ENCODE measurements at places on chromosomes 6 and 20.

GRCh38 chr6:81689580-81689979 is 62.9 kb downstream of the TENT5A start:
- no peak for DNase-seq

GRCh38 chr20:63578224-63579016 is 4.4 kb upstream of the HELZ2 start:
- DNase-seq: no peak

GRCh38 chr6:2485116-2485515 is 239.7 kb upstream of the GMDS start:
- no peak for DNase-seq

DNA sequence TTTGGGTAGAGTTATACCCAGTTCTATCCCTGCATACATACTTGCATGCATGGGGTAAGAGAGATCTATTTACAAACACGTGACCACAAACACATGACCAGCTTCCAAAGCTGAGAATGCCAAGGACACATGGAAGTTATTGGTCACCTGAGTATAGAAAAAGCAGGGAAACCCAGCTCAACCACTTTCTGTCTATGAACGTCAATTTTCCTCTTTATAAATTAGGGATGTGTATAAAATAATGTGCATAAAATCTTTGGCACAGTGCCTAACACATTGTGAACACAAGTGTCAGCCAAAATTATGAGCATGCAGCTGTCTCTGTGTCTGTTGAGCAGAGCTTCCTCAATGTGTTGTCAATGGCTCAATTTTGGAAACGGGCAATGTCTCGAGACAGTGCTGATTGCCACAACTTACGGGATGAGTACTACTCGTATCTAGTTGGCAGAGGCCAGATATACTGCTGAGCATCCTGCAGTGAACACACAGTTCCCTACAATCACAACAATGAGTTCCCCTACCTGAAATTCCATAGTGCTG is 44.9 kb downstream of the TPD52L1 start:
- no peak for DNase-seq

DNA sequence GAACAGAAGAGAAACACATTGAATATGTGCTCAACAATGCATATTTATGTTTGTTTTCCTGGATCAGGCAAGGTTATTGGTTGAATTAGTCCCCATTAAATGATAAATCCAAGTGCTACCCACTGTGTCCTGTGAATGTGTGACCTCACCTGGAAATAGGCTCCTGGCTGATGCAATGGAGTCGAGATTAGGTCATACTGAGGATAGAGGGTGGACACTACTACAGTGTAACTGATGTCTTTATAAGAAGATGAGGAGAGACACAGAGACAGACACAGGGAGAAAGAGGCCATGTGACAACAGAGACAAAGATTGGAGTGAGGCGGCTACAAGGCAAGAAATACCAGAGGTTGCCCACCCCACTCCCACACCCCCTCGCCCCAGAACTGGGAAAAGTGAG is 559.3 kb downstream of the C6orf118 start:
- no peak for DNase-seq

DNA sequence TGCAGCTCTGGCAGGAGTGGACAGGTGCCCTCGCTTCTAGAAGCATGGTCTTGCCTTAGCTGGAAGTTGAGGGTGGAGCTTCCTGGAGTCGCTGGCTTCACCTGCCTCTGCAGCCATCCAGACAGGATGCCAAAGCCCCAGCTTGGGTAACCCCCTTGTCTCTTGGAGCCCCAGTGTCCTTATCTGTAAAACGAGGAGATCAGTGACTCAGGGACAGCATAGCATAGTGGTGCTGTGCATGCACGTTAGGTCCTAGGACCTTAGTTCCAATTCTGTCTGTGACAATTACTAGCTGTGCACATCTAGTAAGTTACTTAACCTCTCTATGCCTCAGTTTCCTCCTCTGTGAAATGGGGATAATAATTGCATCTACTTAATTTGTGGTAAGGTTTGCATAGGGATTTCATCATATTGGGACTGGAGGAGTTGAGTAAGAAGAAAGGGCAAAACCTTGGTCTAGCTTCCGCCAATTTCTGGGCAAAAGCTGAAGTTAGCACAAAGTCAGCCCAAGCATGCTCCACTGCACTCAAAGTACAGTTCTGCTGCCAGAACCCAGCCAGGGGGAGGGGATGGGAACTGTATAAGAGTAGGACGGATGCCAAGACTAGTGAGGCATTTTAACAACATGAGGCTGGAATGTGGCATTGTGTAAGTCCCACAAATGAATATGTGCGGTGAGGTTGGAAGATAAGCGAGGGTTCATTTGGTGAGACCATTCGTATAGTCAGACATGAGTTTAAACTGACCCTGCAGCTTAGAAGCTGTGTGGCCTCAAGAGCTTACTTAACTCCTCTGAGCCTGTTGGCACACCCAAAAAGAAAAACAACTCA is 24.5 kb downstream of the TOX2 start:
- DNase-seq: no peak

- no peak for DNase-seq
These were observed 25.9 kb downstream of the C6orf62 start for GRCh38 chr6:24692848-24693592.

DNA sequence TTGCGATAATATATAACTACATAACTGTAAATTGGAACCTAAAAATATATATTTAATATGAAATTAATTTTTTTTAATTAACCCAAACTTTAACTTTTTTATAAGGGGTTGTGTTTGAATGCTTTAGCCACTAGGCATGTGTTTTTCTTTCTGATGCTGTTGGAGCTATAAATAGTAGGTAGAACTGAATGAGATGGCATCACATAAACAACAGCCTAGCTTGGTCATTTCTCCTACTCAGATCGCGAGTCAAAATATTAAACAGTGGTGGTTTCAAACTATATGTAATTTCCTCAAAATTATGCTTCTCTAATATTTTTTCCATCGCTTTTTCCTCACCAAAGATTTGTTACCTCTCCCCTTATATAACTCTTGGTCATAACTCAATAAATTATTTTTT is 243.2 kb downstream of the ARID1B start:
- no peak for DNase-seq

GRCh38 chr20:13855613-13856012 is 70.8 kb downstream of the NDUFAF5 start:
- no peak for DNase-seq
